ENCODE measurements at places on chromosomes 2 and 18. TPM values are rescaled to one million over a fixed set of nuclear protein-coding genes. Genes with fewer than 3 reads are reported as not detected.
A peak's percentile ranks its signal among the peaks of the same experiment; 100 is the strongest.

GRCh38 chr18:6917072-6917471, 187.6 kb downstream of the ARHGAP28 start:
- DNase-seq: no peak

GRCh38 chr2:167057446-167057845, 169.2 kb downstream of the XIRP2 start:
- no peak for DNase-seq

DNA sequence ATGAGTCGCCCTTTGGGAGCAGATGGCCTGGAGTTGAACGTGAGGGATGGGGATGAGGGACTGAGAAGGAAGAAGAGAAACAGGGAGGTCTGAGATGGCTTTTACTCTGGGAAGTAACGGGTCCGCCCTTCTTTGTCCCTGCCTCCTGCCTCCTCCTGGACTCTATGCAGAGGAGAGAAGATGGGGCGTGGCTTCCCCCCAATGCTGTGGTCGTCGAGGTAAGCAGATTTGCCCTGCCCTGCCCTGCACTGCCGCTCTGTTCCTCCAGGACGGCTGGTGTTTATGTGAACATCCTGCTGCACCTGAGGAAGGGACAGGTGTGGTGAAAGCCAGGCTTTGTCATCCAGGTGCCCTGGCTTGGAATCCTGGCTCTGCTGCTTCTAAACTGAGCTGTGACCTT, 13.5 kb upstream of the NTSR2 start:
- DNase-seq: no peak

- no peak for DNase-seq
These were observed 125.8 kb downstream of the PTGR3 start for GRCh38 chr18:75083131-75083530.

- peak; percentile 27 for DNase-seq
These were observed 293.9 kb upstream of the SYT4 start for GRCh38 chr18:43571078-43571689.

DNA sequence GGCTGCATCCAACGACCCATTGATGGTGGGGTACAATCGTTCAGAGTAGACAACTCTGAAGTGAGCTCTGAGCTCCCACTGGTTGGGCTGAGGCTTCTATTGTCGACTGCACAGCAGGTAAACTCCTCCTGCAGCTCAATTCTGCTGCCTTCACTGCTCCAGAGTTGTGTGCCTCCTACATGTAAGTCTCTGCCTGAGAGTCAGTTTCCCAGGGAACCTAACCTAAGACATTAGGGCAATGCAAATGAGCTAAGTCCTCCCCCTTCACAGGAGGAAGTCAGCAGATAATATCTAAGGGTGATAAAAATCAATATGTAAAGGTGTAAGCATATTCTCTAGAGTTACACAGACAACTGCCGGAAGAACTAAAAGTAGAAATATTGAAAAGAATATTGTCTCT, 22.5 kb upstream of the ACYP2 start:
- no peak for DNase-seq

DNA sequence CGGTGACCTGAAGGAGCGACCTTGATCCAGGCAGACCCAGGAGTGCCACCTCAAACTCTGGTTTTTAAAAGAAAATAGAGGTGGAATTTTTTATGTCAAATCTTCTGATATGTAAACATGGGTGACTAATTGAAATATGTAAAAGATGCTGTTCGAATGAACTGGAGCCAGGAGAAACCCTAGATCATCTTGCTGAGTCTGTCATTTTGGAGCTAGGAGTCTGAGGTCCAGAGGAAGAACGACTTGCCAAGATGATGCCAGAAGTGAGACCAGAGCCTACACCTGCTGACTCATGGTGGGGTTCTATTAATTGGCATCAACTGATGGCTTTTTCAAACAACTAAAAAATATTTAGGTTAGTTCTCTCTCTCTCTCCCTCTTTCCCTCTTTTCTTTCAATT, 74.1 kb downstream of the ACAA2 start:
- no peak for DNase-seq

DNA sequence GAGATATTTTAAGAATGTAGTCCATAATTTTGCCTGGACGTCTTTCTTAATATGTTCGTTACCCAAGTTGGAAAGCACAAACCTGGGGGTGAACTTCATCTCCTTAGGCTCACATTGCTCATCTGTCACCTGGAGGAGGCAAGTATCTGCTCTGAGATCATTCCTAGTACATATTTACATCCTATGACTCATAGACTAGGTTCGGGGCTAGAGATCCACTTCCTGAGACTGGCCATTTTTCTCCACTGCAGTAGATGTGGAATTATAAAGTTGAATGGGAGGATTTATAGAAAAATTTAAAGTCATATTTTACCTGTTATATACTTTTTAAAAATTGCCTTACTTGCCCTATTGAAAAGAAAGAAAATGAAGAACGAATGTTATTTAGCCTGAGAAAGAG, 77.5 kb upstream of the PROKR1 start:
- DNase-seq: peak; percentile 30

DNA sequence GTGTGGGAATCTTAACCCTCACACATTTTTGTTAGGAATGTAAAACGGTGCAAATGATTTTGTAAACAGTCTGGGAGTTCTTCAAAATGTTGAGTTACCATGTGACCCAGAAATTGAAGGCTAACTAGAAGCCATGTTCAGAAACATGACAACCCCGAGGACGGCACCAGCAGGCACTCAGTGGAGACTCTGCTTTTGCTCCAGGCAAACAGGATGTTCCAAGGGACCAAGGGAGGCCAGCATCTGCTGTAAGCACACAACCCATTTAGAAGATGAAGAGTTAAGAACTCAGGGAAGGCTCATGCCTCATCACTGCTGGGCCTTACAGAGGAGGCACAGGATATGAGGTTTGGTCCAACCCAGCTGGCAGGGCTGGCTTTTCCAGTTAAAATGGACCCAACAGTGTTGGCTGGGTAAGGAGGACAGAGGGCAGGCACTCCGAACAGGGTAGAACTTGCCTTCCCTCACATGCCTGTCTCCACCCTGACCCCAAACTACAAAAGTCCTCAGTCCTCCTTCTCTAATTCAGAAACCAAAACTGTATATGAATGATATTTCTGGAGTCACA, 23.6 kb downstream of the PARD6G start:
- DNase-seq: no peak

DNA sequence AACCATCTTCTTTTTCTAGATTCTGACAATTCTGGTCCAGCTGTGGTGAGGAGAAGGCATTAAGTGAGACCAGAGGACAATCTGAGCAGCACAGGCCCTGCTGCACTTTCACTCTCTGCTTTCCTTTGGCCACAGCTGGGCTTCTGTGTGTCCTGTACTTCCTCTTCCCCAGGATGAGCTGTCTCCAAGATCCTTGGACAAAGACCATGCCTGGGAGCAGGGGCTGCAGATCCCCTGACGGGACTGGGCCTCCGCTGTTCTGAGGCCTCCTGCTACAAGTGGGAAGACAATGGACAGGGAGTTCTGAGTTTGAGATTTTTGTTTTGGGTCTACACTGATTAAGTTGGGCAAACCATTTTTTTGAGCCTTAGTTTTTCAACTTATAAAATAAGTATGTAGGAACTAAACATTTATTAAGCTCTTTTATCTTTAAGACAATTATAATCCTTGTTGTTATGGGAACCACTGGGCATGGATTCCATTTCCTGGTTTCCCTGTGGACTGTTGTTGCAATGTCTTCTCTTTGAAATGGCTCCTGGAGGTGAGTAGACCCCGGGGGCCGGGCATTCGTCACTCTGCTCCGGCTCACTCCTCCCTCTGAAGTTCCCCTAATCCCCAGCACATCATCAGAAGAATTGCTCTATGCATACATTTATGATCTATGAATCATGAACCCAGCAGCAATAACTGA, 266.6 kb downstream of the ACTR3 start:
- DNase-seq: no peak

DNA sequence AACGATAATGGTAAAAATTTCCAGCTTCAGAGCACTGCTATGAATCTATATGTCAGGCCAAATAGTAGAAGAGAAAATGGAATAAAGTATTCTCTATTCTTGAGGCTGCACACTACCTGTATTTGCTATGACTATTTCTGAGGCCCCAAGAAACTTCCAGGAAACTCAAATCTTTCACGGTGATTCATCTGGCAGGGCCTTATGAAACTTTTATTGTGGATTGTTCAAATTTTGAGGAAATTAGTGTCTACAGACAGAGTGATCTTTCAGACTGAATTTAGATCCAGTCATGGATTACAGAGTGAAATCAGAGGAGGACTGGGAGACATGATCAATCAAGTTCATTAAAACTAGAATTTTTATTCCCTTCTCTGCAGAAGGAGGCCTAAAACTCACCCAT, 4.1 kb upstream of the VSNL1 start:
- no peak for DNase-seq

GRCh38 chr2:205865905-205866441, 183.7 kb downstream of the NRP2 start:
- no peak for DNase-seq

GRCh38 chr2:128090575-128090944, 440 bp upstream of the UGGT1 start:
- no peak for DNase-seq

GRCh38 chr2:168427451-168427850, 28.6 kb upstream of the CERS6 start:
- no peak for DNase-seq

DNA sequence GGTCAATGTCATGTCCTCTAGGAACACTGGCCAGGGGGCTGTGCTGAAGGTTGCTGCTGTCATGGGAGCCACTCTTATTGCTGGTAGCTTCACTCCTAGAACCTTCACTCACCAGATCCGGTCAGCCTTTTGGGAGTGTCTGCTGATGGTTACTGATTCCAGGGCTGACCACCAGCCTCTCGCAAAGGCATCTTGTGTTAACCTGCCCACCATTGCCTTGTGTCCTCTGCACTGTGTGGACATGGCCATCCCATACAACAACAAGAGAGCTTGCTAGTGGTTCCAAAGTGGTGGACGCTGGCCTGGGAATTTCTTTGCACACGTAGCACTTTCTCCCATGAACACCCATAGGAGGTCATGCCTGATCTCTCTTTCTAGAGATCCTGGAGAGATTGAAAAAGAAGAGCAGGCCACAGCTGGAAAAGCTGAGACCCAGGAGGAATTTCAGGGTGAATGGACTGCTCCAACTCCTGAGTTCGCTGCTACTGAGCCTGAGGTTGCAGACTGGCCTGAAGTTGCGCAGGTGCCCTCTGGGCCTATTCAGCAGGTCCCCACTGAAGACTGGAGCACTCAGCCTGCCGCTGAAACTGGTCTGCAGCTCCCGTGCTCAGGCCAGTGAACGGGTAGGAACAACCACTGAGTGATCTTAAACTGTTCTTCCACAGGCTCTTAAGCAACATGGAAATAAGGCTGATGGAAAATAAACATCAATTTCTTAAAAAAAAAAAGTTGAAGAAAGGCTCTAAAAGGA, 18.7 kb upstream of the C2orf80 start:
- DNase-seq: no peak

DNA sequence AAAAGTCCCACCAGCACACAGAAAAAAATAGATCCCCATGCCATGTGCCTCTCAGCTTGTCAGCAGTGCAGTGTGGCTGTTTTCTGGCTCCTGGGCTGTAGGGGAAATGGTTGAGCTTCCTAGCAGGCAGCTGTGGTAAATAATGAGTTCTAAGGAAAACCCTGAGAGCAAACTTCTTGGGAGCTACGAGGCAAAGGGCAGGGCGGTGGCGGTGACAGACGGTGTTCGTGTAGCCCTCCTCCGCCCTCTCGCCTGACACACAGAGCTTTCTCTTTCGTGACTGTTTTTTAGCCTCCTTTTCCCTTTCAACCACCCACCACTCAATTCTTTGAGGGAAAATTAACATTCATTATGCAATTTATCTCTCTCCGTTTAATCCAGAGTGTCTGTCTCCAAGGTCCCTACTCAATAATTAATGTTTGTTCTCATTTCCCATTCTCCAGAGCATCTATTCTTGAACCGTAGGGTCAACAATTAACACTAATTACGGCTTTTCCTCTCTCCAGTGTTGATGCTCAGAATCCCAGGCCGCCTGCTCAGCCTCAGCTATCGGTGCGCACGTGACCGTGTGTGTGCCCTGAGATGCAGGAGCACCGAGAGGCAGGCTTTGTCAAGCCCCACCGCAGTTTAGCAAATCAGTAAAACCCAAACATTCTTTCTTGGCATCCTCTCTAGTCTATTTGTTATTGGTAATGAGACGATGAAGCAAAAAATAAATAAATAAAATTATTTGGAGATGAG, 50.1 kb downstream of the KIAA2012 start:
- no peak for DNase-seq

- DNase-seq: no peak
These were observed 20.2 kb upstream of the ST3GAL5 start for GRCh38 chr2:85909005-85909404.

GRCh38 chr2:48929571-48930301, 174.2 kb upstream of the LHCGR start:
- DNase-seq: no peak

DNA sequence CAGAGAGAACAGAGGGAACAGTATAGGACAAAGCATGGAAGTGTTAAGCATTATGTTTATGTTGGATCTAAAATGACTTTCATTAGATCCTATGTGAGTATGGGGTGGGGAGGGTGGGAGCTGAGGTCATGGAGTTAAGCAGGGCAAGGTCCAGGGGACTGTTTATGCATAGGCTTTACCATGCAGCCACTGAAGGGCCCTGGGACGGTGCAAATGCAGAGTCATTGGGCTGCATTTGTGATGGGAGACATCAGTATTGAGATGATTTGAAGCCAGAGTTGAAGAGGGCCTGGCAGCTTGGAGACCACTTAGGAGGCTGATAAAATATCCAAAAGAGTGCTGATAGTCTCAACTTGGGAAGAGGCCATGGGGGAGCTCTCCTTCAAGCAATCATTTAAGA, 22.7 kb downstream of the IL1RL2 start:
- peak; percentile 62 for DNase-seq

DNA sequence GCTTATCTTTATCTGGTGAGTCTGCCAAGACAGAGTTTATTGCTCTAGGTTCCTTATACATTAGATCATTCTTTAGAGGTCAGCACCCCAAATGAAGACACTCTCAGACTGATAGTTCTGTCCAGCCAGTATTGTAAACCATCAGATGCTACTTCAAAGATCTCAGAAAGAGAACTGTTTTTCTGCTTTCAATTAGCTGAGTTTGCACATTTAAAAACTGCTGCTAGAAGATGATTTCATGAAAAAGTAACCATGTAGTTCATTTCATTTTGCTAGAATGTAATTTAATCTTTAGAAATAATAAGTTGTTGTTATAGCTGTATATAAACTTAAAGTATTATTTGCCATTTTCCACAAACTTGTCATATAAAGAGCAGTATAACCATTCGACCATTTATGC, 344.5 kb upstream of the ATP5MC3 start:
- DNase-seq: no peak

The MBOAT2 gene
- polyA plus RNA-seq: 0.36 TPM

The NYAP2 gene
- polyA plus RNA-seq: not detected

The NAT8 gene
- 12.9 TPM for polyA plus RNA-seq

The PJVK gene
- 3.0 TPM for polyA plus RNA-seq

The GALNT3 gene
- polyA plus RNA-seq: 0.30 TPM

The SLC4A5 gene
- polyA plus RNA-seq: 0.50 TPM

The ZNG1B gene
- polyA plus RNA-seq: 33.8 TPM

The PAIP2B gene
- 0.18 TPM for polyA plus RNA-seq

The HOXD9 gene
- polyA plus RNA-seq: not detected

The CPO gene
- 0.07 TPM for polyA plus RNA-seq

The COL6A3 gene
- polyA plus RNA-seq: 0.01 TPM

The RFX8 gene
- polyA plus RNA-seq: not detected

Data from HepG2 (cell line).